ENCODE measurements at places on chromosomes 7 and 10. TPM values are rescaled to one million over a fixed set of nuclear protein-coding genes. Genes with fewer than 3 reads are reported as not detected.
A peak's percentile ranks its signal among the peaks of the same experiment; 100 is the strongest.

DNA sequence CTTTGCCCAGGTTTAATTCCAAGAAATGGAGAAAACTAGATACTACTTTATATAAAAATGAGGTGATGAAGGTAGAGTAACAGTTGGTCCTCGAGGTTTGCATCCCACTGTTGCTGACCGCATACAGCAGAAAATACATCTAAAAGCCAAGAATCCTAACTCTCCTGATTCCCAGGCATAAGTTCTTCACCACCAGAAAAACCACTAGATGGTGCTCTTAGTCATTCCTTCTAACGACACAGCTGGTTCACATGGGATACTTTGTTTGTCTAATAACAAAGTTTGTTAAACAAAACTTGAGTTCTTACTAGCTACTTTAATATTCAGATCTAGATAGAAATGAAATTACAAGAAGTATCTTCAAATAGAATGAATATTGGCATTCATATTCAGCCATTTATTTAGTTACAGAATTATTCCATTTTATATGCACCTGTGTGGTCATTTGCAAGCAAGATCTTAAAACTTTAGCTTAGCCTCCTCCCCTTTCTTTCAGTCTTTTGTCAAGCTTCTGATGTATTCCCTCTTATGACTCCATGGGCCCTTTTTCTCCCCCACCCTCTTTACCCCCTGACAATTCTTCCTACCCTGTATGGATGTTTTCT lies 54.1 kb upstream of the CYP26C1 start:
- peak; percentile 83 for DNase-seq

IL6 gene
- not detected for total RNA-seq

GRCh38 chr10:129962872-129963640 lies 1.0 kb downstream of the EBF3 start:
- DNase-seq = peak; percentile 71

MYH16 gene
- not detected for total RNA-seq

DNA sequence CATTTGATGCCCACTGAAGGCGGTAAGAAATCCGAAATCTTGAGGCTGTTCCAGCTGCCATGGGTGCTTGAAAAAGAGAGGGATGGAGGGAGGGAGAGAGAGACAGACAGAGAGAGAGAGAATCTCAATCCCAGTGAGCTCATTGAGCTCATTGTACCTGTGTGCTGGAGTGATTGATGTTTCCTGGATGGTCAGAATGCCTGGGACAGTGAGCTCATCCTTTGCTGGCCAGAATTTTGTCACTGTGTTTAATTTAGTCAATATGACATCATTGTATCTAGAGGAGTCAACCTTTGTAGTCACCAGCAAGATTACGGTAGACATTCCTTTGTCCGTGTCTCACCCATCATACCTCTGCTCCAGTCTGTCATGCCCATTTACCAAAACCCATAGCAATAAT lies 625.4 kb upstream of the POM121L12 start:
- no peak for DNase-seq

DNA sequence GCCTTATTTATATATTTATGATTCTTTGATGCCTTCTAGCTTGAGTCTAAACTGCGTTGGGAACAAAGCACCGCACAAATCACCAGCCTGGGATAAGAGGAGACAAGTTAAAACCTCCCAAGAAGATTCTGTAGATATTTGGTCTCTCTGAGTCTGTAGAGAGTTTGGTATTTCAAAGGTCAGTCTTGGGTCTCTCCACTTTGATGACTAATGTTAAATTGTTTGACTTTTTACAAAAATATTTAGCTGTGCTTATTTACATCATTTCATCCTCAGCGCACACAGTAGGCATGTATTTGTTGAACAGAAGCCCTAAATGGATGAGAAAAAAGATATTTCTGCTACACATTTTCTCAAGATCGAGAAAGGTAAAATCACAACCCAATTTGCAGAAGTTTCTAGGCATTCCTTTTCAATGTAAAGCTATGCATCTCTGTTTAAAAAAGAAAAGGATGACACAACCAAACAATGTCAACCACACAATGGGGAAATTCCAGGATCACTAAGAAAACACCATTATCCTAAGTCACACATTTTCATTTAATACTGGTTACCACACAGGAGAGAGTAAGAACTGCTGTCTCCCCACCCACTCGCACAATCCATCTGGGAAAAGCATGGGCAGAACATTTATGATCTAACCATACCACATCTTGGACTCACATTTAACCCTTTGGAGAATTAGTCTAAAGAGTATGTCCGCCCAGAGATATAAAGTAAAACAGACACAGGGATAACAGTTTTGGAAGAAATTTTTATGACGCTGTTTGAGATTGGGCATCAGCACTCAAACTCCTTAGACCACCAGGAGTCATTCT lies 4.4 kb downstream of the CDK6 start:
- peak; percentile 65 for DNase-seq

DNA sequence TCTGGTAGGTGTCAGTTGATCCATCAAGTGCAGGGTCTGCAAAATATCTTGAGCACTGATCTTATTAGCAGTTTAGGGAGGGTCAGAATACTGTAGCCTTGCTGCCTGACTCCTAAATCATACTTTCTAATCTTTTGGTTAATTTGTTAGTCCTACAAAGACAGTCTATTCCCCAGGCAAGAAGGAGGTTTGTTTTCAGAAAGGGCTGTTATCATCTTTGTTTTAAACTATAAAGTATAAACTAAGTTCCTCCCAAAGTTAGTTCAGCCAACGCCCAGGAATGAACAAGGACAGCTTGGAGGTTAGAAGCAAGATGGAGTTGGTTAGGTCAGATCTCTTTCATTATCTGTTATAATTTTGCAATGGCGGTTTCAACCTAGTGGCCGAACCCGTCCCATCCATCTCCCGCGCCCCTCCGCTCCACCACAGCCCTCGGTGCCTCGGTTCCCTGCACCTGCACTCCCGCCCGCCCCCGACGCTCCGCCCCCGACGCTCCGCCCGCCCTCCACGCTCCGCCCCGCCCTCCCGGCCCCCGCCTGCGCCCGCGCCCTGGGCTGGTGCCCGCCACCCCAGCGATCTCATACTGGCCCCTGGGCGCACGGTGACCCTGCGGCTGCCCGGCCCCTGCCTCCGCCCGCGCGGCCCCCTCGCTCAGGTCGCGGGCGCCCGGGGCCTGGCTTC lies at the start of gene ADCK2:
Gene ADCK2 (plus strand): TSS at position 564 of the 681 bp plus-strand sequence. CDS start 386 bp downstream, outside the sequence.
- peak; percentile 84 for DNase-seq

DNA sequence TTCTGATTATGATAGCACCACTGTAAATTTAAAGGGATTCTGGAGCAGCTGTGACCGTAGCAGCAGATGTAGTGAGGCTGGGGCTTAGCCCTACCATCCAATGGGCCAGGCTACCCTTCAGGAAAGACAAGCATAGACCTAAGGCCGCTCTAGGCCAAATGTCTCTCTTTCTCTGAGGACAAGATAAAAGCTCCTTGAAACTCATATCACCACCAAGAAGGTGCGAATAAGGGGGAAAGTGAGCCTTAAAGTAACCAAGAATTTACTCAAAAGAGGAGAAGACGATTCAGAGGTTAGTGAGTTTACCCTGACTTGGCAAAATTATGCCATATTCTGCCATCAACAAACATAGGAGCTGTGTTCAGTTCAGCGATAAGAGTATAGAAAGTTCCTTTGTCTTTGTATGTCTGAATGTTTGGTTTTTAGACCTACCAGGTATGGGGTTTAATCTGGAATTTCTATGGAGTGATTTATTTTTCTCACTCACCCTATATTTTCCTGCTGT lies 79.8 kb downstream of the PFKFB3 start:
- DNase-seq = no peak

DNA sequence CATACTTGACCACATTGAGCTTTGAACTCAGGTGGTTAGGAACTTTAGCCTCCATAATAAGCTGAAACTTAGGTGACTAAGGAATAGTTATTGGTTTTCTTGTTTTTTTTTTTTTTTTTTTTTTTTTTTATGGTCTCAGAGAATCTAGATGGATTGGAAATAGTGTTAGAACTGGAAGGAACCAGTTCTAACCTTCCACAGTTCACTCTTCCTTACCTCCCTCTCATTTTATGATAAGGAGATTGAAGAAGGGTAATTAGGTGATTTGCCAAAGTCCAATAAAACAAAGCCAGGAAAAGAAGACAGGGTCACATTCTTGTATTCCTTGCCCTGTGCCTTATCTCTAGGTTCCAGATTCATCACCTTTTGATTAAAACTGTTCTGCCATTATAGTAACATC lies 71.7 kb upstream of the STRIP2 start:
- no peak for DNase-seq

GRCh38 chr7:147569116-147569913 lies 1021.3 kb upstream of the C7orf33 start:
- no peak for DNase-seq

DNA sequence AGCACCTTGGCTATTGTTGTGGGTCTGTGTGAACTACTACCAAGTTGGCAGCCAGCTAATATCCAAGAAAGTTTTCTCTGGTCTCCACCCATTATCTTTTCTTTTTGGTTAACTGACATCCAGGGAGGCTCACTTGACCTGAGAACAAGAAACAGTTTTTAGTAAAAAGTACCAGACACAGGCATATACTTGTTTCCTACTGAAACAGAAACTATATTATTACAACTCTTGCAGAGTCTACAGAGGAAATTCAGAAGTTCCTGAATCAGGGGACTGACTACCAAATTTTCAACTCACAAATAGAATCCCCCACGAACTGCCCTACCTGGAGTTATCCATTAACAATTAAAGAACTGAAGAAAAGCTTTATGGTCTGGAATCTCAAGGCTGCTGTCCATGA lies 168.9 kb downstream of the KCND2 start:
- no peak for DNase-seq

- no peak for DNase-seq
These were observed 257.5 kb downstream of the PHF14 start for GRCh38 chr7:11231190-11231589.

DOCK4 gene
- total RNA-seq = 33.8 TPM

- no peak for DNase-seq
These were observed 123.3 kb downstream of the PRPF18 start for GRCh38 chr10:13709931-13710650.

GRCh38 chr10:107900131-107900530 lies 735.6 kb upstream of the SORCS1 start:
- no peak for DNase-seq

- DNase-seq = no peak
These were observed 8.9 kb upstream of the LBX1 start for GRCh38 chr10:101237982-101238731.

- no peak for DNase-seq
These were observed 6.4 kb upstream of the PRTFDC1 start for GRCh38 chr10:24958721-24959381.

SORCS1 gene
- total RNA-seq = 8.9 TPM

GRCh38 chr7:84529480-84530205 lies 335.1 kb upstream of the SEMA3A start:
- no peak for DNase-seq

DNA sequence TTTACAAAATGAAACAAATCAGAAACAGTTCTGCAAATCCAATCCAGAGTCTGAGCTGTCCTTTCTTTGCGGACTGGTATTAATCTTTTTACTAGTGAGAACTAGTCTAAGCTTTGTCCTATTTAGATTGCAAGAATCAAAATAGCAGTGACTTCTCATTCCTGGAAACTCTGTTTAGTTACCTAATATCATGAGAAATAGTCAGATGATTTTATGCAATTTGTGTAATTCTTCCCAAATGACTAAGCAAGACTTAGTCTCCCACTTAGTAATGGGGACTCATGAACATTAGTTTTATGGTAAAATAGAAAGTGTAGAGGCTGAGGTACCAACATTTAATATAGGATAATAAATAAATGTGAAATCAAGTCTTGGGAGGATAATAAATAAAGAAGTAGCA lies 341.3 kb downstream of the DNAJB9 start:
- DNase-seq = no peak

DNA sequence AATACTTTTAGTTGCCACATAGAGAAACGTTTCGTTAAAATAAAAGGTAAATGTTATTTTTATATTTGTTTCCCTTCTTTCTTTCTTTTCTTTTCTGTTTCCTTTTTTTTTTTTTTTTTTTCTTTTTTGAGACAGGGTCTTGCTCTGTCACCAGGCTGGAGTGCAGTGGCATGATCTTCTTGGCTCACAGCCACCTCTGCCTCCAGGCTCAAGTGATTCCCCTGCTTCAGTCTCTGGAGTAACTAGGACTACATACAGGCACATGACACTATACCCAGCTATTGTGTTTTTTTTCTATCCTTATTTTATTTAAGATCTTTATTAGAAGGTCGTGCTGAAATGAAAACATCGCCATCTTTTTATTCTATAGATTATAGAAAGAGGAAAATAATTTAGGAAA lies 661.8 kb upstream of the MBL2 start:
- DNase-seq = peak; percentile 17

- DNase-seq = no peak
These were observed 77.6 kb downstream of the C10orf90 start for GRCh38 chr10:126592901-126593300.

DNA sequence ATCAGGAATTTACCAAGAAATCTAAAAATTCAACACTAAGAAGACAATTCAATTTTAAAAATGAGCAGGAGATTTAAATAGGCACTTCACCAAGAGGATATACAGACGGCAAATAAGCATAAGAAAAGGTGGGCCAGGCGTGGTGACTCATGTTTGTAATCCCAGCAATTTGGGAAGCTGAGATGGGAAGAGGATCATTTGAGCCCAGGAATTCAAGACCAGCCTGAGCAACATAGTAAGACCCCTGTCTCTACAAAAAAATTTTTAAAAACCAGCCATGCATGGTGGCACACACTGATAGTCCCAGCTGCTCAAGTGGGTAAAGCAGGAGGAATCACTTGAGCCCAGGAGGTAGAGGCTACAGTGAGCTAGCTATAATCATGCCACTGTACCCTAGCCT lies 3.5 kb upstream of the AKR1D1 start:
- DNase-seq = peak; percentile 79

- DNase-seq = no peak
These were observed 172.1 kb downstream of the ACTR3B start for GRCh38 chr7:152931633-152932032.

GRCh38 chr10:93629647-93630305 lies 17.4 kb downstream of the PDE6C start:
- DNase-seq = no peak

DNA sequence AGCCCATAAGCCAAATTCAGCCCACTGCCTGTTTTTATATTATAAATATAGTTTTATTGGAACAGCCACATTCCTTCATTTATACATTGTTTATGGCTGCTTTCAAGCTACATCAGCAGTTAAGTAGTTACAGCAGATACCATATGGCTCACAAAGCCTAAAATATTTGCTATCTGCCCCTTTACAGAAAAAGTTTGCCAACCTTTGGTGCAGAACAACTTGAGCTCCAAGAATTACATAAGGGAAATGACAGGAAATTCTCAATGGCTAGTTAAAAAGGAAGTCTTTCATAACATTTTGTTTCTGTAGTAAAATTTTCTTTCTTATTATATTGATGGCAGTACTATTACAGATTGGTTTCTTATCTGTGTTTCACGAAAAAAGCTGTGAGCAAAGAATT lies 59.3 kb downstream of the COL28A1 start:
- DNase-seq = no peak

- DNase-seq = no peak
These were observed 163.9 kb downstream of the CACNB2 start for GRCh38 chr10:18303851-18304801.

Data from GM23338 (cell line).